ENCODE measurements at places on chromosomes 4 and X. TPM values are rescaled to one million over a fixed set of nuclear protein-coding genes. Genes with fewer than 3 reads are reported as not detected.
A peak's percentile ranks its signal among the peaks of the same experiment; 100 is the strongest.

Gene USP17L12
- total RNA-seq = not detected

Gene ETDA
- total RNA-seq = not detected

DNA sequence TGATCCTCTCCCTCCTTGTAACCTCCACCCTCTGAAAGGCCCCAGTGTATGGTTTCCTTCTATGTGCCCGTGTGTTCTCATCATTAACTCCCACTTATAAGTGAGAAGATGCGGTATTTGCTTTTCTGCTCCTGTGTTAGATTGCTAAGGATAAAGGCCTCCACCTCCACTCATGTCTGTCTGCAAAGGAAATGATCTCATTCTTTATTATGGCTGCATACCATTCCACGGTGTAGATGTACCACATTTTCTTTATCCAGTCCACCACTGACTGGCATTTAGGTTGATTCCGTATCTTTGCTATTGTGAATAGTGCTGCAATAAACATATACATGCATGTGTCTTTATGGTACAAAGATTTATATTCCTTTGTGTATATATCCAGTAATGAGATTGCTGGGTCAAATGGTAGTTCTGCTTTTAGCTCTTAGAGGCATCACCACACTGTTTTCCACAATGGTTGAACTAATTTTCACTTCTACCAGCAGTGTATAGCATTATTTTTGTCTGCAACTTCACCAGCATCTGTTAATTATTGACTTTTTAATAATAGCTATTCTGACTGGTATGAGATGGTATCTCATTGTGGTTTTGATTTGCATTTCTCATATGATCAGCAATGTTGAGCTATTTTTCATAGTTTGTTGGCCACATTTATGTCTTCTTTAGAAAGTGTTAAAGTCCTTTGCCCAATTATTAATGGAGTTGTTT is 1030.9 kb downstream of the FSTL5 start:
- DNase-seq = no peak

DNA sequence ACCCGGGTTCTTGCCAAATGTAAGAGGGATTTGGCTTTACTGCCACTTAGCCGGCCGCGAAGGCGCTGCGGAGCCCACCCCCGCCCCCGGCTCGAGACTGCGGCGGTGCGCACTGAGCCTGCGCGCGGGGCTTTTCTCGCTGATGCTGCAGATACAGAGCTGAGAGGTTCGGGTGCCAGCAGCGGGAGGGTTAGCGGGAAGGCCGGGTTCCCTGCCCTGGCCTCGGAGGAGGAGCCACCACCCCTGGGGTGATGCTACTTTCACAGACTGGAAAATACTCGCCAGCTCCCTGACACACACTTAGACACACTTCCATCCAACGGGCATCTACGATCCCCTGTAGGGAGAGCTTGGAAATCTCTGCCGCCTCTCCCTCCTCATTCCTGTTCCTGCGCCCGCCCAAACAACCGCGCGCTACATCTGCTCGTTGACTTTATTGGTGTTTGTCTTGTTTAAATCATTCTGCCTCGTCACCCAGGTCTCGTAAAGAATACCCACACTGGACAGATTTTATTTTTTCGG is 2.1 kb upstream of the PCDH7 start:
- DNase-seq = no peak

DNA sequence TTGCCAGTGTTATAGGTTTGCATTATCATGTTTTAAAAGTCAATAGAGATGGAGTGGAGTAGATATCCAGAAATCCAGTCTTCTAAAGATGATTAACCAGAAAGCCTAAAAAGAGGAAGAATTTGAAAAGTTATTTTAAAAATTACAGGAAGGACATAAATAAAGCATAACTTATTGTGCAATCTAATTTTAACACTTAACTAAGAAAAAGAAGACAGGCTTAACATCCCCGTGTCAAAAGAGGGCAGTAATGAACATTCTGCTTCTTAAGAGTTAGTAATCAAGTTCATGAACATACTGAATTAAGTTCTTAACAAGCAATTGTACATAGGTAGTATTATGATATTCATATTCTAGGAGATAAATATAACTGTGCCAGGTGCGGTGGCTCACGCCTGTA is 39.3 kb downstream of the ELF2 start:
- DNase-seq = no peak

GRCh38 chr4:112857461-112857860 is 192.0 kb upstream of the ANK2 start:
- DNase-seq = peak; percentile 83

GRCh38 chrX:13263560-13264251 is 56.1 kb downstream of the ATXN3L start:
- DNase-seq = no peak

DNA sequence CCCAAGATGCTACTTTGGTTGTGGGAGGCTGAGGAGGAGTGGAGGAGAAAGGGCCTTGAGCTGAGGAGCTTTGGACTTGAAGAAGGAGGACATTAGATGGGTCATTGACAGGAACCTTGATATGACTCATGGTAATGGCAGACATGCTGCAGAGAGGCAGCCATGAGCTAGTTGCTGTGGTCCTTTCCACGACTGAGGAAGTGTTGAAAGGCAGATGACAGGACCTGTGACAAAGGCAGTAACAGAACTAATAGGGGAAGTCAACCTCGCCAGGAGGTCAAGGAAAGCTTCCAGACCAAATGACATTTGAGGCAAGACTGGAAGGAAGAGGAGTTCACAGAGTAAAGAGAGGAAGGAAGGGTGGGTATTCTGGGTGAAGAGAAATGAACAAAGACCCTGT is 7.6 kb upstream of the XPNPEP2 start:
- DNase-seq = no peak

- no peak for DNase-seq
Measured at GRCh38 chr4:13059019-13059418, 425.1 kb downstream of the RAB28 start.

DNA sequence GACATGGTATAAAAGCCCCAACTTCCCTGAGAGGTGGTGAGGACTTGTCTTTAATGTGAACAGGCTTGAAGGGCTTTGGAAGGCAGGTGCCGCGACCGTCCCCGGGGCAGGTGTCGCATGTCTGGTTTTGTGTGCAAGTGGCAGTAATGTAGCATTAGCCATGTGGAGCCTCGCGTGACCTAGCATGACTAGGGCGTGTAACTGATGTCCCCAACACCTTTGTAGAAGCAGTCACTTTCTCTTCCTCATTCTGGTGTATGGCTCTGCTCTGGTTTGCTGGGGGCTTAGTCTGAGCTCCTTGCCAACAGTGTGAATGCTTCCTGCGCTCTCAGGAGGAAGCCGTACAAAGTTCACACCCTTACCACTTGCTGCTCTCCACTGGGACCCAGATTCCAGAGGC is 145.7 kb downstream of the AMMECR1 start:
- no peak for DNase-seq

- DNase-seq = no peak
Measured at GRCh38 chr4:76689145-76689817, 208.7 kb downstream of the SOWAHB start.

- DNase-seq = no peak
Measured at GRCh38 chrX:147739196-147739595, 172.5 kb upstream of the FMR1 start.

Gene HGFAC
- not detected for total RNA-seq

Gene SLC30A9
- total RNA-seq = 64.5 TPM

Gene KIAA1210
- not detected for total RNA-seq

DNA sequence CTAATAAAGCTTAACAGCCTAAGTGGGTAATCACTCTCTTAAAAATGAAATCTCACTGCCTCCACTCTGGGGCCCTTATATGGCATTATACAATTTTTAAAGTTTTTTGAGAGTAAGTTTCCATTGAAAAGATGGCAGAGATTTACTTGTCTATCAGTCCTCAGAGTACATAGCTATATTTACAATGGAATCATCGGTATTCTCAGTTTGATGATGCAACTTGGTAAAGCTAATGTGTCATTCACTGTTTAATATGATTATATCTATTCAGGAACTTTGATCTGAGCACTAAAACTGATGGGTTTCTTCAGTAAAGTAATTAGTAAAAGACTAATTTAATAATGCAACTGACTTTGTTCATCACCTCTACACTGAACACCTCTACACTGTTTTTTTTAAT is 51.6 kb downstream of the CT47B1 start:
- DNase-seq = no peak

GRCh38 chrX:37613933-37614332 is 42.5 kb downstream of the LANCL3 start:
- no peak for DNase-seq

GRCh38 chr4:123524958-123525628 is 128.5 kb downstream of the SPRY1 start:
- no peak for DNase-seq

DNA sequence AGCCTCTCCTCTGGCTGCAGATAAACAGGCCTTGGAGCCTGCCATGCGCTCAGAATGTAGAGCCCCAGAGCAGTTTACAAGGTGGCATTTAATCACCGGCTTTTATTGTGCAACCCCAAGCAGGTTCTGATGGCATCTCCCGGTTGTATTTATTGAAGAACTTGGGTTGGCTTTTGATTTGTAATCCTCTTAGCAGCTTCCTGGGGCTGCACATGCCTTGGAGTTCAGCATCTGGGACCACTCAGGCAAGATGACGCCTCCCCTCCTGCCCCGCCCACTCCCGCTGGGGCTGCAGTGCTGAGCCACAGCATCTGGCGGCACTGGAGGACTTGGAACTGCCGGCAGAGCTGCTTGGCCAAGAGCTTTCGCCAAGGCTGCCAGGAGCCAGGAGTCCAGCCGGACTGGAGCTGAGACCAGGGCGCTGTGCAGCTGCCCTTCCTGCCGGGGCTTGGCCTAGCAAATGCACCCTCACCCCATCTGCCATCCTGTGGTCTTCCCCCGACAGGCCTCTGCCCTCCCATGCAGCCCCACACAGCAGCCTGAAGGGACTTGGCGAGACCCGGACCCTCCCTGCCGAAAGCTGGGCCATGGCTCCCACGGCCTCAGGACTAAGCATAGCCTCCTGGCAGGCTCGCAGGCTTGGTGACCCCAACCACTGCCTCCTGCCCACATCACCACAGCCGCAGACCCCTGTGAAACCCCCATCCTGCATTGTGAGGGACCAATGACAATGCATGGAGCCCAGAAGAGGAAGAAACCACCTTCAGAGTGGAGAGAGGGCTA is 5.4 kb downstream of the HTRA3 start:
- DNase-seq = no peak

Gene GATA1
- not detected for total RNA-seq

GRCh38 chrX:41921492-41922430 is 1.6 kb downstream of the CASK start:
- DNase-seq = no peak

DNA sequence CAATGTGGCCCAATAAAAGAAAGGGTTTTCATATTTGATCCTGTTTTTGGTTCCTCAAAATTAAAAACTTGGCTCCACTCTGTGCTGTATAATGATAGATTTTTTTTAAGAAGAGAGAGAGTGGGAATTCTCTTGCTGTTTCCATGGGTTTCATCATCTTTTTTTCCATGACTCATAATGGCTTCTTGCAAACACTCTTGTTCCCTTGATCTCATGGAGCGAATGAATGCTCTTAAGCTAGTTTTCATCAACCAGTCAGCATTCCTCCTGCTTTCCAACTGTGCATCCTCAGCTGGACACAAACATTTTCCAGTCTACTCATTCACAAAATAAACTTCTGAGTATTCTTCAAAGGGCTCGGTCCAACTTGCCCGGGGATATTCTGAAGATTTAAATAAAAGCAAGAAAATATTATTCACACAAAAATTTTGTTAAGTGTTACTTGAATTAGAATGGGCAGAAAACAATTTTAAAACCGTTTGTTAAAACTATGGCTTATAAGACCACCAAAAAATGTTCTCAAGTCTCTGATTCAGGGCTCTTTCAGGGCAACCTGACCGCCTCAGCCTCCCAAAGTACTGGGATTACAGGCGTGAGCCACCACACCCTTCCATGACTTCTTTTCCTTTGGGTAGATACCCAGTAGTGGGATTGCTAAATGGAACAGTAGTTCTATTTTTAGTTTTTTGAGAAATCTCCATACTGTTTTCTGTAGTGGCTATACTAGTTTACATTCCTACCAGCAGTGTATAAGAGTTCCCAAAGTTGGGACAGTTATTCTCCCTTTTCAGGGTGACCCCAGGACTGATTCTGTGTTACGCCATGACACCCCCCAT is 64.7 kb downstream of the TMEM156 start:
- peak; percentile 90 for DNase-seq

- DNase-seq = no peak
Measured at GRCh38 chr4:13992975-13993520, 365.5 kb upstream of the BOD1L1 start.

Gene NOP14
- total RNA-seq = 35.2 TPM

GRCh38 chrX:71453056-71453455 is 79.8 kb upstream of the OGT start:
- DNase-seq = no peak

Gene CENPE
- 3.0 TPM for total RNA-seq

DNA sequence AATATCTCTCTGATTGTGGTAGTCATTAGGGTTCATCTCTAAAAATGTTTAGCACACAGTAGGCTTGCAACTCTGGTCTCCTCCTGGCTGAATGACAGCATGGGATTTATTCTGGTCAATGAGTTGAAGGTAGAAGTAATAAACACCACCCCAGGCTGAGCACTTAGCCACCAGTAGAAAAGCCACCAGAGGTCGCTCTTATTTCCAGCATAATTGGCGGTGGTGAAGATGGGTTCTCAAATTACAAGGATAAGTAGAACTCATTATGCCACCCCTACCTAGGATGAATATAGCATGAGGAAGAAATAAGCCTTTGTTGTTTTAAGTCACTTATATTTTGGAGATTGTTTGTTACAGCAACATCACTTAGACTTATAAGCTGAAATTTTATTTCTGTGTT is 302.7 kb downstream of the GPM6A start:
- no peak for DNase-seq

Gene MAGEA1
- total RNA-seq = not detected

Gene SHROOM2
- 14.1 TPM for total RNA-seq

DNA sequence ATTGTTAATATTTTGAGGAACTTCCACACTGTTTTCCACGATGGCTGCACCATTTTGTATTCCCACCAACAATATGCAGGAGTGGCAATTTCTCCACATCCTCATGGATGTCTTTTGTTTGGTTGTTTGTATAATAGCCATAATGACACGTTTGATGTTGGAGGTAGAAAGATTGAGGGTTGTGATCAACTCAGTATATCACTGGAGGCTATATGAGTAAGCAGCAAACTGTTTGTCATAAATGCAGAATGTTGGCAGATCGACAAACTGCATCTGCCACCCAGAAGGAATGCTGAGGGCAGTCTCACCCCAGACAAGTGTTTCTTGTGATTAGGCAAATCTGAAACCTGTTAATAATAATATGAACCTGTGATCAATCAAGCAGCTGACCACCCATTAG is 243.9 kb upstream of the WDFY3 start:
- peak; percentile 19 for DNase-seq

GRCh38 chr4:34148322-34148908 is 2095.9 kb downstream of the ARAP2 start:
- DNase-seq = no peak

- peak; percentile 53 for DNase-seq
Measured at GRCh38 chrX:68895341-68895755, 66.5 kb downstream of the EFNB1 start.

Gene HSFX4
- not detected for total RNA-seq

DNA sequence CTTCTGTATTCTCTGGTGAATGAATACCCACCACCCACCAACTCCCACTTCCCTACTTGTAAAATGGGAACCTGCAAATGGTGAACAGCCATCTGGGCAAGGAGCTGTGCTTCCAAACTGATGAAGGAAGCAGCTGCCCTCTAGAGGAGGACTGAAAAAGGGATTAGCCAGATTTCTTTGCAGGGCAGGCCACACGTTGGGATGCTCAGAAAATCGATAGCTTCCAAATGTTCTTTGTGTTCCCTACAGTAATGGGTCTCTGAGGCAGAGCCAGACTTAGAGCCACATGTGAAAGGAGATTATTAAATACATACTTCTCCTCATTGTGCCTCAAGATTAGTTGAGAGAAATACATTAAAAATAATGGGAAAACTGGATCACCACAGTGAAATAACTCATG is 39.3 kb upstream of the LPAR4 start:
- peak; percentile 10 for DNase-seq

Data from kidney epithelial cell (primary cell).